ENCODE measurements at places on chromosomes 6 and 20.

DNA sequence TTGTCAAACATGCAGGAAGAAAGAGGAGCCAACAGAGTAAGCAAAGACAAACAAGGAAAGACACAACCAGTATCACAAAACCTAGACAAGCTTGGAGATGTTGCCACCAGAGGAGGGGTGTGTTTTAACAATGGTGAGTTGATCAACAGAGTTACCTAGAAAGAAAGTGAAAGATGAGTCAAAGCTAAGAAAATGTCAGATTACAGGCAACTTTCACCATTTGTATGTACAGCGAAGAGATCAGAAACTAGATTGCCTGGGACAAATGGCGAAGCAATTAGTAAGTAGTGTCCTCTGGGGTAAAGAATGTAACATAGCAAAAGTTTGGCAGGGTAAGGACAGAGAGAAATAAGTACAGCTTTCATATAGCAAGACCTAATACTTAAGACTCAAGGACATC lies 51.6 kb upstream of the POU3F2 start:
- no peak for DNase-seq

DNA sequence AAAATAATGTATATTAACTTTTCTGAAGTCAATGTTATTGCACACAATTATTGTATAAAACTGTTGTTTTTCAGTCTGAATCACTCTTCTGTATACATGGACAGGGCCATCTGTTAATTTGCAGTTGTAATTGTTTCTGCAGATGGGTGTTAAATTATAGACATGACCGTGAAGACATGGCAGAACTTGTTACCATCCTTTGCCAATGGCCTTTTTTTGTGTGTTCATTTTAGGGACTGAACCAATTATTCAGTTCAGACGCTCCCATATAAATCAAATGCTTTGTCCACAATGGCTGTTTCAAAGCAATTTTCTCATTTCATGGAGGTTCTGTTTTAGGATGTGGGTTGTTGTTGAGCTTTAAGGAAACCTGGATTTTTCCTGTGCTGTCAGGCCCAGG lies 533.7 kb downstream of the DOK5 start:
- DNase-seq, result no peak

DNA sequence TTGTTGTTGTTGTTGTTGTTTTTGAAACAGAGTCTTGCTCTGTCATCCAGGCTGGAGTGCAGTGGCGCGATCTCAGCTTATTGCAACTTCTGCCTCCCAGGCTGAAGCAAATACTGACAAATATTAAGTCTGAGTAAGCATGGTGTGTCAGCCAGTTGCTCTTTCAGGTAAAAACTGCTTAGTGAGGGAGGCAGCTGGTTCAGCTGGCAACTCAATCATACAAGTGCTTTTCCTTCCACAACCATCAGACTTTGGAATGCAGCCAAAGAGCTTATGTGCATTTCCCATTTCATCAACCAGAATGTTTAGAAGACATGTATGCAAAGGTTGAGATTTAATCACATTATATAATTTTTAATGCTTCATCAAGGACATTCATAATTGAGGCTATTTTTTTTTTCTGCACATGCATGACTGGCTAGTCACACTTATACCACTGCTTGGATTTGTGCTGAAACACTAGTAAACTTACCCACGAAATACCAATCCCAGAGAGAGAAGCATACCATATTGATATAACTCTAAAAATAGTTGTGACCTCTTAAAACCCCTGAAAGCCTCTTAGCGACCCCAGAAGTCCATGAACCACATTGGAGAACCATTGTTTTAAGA lies 56.0 kb downstream of the CLIC5 start:
- DNase-seq, result no peak

- DNase-seq, result no peak
These were observed 21.0 kb upstream of the FYN start for GRCh38 chr6:111894272-111894671.

DNA sequence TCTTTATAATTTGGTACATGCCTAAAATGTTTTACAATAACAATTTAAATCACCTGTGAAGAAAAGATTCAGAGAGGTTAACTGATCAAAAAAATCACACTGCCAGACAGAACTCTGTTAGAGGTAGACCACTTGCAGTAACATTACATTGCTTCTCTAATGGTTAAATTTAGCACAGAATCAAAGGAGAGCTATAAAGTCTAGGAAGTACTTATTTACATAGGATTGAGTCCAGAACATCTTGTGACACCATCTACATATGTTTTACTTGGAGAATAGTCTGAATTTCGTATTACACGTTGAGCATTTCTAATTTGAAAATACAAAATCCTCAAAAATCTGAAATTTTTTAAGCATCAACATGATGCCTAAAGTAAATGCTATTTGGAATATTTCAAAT lies 17.2 kb upstream of the TBC1D20 start:
- no peak for DNase-seq

GRCh38 chr6:10526156-10526555 lies 5.0 kb downstream of the GCNT2 start:
- DNase-seq, result no peak

DNA sequence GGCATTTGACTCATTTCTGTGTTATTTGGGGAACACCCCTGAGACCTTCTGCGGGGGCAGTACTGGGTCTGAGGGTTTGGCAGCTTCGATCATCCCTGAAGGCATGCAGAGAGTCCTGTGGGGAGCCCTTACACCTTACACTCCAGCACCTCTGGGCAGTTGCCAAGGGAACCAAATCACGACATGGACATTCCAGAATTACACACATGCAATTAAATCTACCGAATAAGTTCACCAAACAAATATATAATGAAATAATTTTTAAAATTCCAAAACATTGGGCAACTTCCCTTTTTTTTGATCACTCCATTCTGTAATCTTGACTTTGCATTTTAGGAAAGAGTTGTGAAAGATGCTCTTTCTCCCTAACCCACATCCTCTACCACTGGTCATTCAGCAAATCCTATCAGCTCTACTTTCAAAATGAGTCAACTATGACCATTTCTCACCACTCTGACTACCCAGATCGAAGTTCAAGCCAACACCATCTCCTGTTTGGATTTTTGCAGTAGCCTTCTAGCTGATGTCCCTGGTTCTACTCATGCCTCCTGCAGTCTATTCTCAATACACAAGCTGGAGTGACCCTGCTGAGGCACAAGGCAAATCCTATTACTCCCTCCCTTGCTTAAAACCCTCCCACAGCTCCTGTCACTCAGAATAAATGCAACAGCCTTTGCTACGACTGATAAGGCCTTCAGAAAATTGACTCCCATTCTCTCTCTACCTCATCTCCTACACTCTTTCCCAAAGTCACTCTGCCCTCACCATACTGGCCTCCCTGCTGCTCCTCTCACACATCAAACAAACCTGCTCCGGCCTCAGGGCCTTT lies 533.3 kb downstream of the HACE1 start:
- DNase-seq, result no peak

DNA sequence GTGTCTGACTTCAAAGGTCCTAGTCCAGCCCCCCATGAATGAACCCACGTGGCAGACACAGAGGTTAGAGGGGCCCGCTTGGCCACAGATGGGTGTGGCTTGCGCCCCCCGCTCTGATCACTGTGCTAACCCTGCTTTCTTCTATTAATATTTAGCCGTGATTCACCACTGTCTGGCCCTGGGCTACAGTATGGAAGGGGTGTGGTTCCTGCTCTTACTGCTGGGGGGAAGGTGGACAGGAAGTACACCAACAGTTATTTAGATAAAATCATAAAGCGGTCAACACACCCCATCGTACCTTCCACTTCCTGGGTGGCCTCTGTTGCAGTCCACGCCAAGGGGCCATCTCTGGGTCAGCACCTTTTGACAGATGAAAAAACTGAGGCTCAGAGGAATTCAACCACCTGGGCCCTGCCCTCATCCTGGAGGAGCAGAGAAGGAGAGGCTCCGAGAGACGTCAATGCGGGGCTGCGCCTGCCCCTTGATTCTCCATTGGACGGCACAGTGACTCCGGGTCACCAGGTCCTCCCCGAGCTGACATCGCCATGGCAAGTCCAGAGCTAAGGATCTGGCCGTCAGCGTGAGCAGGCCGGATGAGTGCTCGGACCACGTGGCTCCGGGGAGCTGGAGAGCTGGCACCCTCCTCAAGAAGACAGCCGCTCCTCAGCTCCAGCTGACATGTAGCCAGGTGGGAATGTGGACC lies 206.3 kb downstream of the PREX1 start:
- no peak for DNase-seq

- no peak for DNase-seq
These were observed 446.7 kb downstream of the BMP2 start for GRCh38 chr20:7214081-7214740.
